ENCODE measurements at places on chromosomes 7 and 10.

DNA sequence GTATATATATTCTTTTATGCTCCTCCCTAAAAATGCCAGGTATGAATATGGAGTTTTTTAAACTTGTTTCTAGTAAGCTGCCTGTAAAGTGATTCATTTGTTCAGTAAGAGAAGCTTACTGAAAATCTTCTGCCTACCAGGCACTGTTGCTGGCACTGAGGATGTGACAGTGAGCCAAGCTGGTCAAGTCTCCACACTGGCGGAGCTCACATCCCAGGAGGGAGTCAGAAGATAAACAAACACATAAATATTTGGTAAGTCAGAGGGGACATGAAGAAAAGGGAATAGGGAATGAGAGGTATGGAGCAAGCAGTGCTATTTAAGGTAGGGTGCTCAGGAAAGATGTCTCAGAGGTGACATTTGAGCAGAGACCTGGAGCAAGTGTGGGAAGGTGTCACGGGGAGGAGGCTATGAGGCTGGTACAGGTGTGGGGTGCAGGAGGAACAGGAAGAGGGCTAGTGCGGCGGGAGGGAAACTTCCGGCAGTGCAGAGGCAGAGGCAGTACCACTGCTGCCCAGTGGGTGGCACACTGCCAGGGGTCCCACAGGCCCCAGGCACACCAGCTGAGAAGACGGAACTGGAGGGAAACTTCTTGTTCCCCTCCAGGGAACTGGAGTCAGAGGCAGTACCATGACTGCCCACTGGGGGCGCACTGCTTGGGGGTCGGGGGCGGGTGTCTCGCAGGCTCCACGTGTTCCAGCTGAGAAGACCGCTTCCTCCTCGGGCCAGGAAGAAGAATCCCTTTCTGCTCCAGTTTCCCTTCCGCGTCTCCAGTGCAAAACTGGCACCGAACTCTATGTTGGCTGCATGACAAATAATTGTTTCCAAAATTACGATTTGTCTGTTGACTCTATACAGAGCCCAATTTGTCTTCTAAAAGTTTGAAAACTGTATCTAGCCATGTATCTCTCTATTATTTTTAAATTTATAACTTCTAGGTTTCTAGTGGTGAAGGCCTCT is 161.0 kb downstream of the TEX36 start:
- no peak for DNase-seq

DNA sequence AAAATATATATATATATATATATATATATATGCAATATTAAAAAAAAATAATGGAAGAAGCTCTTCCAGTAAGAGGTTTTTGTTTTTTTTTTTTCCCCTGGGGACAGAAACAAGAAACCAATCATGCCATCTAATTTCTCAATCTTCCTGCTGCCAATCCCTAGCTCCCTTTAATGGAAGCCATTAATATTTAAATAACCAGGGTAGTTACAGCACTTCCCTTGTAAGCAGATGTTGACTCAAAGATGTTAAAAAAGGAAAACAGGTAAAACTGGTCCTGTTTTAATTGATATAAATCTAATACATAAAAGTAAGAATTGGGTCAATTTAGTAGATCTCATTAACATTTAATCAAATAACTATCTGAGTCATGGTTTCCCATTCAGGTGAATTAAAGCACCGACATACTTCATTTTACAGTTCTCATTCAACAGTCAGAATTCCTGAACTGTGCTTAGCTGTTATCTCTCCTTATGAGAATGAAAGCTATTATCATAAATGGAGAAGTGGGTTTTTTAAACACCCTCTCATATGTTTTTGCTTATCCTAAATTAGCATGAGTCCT is 22.6 kb downstream of the CPVL start:
- no peak for DNase-seq

GRCh38 chr7:1268076-1268815 is 35.6 kb downstream of the UNCX start:
- no peak for DNase-seq

DNA sequence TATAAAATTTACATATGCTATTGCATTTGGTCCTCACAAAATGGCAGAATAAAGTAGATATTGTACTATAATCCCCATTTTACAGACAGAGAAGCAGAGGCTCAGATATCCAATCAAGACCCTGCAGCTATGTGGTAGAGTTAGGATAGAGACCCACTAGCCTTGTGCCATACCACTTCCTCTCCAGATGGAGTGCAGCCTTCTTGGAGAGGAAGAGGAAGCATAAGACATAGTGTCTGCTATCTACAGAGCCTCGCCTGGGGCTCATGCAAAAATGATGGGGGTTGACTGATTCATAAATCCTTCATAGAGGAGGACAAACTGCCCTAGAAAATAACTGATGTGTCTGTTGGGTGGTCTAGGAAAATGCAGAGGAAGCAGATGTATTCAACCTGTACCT is 447.3 kb downstream of the KCNMA1 start:
- DNase-seq: no peak

GRCh38 chr7:130272381-130273080 is 5.9 kb downstream of the CPA2 start:
- no peak for DNase-seq
